ENCODE measurements at places on chromosomes 11 and 22.

- DNase-seq: no peak
These were observed 1707.6 kb upstream of the RAG2 start for GRCh38 chr11:38305682-38306081.

- no peak for DNase-seq
These were observed 64.0 kb upstream of the SNX19 start for GRCh38 chr11:130980071-130980862.

DNA sequence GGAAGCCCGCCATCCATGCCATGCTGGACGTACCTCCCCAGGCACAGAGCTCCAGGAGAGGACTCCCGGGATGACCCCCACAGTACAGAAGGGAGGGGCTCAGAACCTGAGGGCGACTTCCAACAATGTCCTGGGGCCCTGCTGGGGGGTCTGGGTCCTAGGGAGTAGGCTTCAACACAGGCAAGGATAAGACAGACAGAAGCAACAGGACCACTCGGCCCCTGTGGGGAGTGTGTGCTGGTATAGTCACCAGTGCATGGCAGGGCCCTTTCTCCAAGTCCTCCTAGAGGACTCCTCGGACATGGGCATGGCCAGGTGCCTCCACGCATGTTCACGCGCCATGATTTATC, 16.8 kb downstream of the TTLL12 start:
- no peak for DNase-seq

- DNase-seq: no peak
These were observed 84.9 kb downstream of the PRR5L start for GRCh38 chr11:36381015-36381360.

DNA sequence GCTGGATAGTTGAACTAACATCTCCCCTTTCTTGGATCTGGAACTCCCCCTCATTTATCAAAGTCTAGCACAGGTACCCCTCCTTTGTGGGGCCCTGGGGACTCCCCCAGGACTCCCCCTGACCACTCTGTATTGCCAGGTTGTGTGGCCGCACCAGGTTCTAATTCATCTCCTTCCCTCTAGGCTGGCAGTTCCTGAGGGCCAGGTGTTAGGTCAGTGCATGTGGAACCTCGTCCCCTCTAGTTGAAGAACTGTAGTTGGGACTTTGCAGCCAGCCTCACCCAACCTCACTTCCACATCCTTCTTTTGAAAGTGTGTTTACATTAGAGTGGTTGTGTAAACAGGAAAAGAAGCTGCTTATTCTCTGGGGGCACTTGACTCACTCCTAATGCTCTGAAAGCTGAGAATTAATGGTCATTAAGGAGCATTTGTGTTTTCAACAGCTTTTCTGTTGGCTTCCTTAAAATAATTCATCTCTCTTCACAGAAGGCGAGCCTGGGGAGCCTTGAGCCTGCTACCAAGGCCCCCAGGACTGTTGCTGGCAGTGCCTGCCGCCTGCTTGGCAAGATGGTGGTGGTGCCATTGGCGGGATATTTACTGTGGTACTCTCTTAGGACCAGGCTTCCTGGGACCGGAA, 11.8 kb downstream of the UPB1 start:
- DNase-seq: no peak

DNA sequence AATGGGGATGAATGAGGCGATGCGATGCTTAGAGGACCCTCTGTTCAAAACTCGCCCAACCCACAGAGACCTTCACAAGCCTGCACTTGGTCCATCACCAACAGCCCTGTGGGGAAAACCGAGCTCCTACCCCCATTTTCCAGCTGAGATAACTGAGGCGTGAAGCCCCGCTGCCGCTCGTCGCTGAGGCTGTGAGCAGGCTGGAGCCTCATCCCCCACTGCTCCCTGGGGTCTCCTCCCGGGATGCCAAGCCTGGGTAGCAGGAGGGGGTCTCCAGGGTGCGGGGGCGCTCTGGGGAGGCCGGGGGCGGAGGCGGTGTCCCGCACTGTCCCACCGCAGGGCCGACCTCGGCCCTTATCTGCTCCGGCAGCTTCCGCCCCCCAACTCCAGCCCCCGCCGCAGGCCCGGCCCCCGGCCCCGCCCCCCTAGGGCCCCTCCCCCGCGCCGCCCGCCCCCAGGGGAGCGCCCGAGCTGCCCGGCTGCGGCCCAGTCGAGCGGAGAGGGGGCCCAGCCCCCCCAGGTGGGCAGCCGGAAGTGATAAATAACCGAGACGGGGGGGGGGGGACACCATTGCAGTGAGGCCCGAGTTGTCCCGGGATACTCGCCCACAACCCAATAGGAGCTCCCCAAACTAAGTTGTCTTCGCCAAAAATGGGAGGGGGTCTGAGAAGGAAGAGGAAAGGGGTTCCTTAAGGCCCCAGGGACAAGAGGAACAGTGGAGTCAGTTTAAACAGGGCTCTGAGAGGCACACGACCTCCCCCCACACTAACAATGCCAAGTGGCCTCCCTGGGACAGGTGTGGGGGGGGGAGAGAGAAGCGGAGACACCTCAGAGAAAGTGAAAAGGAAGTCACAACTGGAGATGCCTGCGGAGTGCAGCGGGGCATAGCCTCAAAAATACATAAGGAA, 8.3 kb upstream of the SLC39A13 start:
- no peak for DNase-seq
